ENCODE measurements at places on chromosomes 1 and 21.
A peak's percentile ranks its signal among the peaks of the same experiment; 100 is the strongest.

GRCh38 chr1:3233551-3233950 lies 164.5 kb downstream of the PRDM16 start:
- DNase-seq, result no peak

GRCh38 chr1:196380316-196380715 lies 227.9 kb downstream of the KCNT2 start:
- no peak for DNase-seq

GRCh38 chr1:243249214-243249613 lies 5.9 kb downstream of the CEP170 start:
- no peak for DNase-seq

DNA sequence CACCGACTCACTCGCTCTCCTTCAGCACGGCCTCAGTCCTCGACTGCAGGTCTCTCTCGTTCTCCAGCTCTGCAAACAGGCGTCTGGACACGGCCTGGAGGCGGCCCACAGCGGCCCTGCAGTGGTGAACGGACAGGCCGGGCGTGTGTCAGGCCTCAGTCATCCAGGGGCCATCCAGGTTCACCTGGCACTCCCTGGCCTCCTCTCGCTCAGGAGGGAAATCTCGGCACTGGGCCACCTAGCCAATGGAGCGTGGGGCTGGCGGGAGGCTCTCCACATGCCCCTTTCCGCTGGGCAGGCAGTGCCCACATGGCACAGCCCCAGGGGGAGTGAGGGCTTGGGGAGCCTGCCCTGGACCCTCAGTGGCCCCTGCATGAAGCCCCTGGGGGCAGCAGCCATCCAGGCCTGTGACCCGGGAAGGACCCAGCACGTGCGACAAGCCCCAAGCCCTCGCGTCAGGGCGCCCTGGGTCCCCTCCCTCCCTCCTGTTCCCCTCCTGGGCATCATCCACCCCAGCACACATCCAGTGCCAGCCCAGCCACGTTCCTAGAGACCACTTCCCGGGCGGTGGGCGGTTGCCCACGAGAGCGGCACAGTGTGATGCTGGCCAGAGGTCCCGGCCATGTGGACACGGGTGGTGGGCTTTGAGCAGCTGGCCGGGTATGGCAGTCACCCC lies 18.1 kb downstream of the CFAP74 start:
- peak; percentile 56 for DNase-seq

GRCh38 chr1:37006132-37006868 lies 28.0 kb downstream of the GRIK3 start:
- DNase-seq, result no peak

- no peak for DNase-seq
These were observed 458.5 kb downstream of the NEGR1 start for GRCh38 chr1:71823708-71824305.

- DNase-seq, result no peak
These were observed 61.5 kb downstream of the MAB21L3 start for GRCh38 chr1:116172666-116173065.

GRCh38 chr1:86787621-86788020 lies 83.2 kb downstream of the SH3GLB1 start:
- no peak for DNase-seq

DNA sequence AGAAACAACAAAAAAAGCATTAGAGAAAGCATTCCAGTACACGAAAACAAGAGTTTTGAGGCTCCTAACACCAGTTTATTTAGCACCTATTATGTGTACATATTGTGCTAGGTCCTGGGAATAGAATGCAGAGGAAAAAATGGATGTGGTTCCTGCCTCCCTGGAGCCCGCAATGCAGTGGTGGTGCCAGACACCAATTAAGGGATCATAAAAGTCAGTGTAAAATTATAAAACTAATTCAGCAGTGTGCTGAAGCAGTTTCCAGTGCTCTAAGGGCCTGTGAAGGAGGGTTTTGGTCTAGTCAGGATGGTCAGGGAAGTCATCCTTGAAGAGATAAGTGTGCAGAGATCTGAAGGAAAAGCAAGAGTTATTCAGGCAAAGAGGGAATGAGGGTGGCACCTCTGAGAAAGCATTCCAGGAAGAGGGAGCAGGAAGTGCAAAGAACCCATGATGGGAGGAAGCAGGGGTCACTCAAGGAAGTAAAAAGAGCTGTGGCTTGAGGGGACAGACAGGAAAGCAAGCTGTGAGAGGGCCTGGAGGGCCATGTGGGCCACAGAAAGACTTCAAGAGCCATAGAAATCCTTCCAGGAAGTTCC lies 65.2 kb upstream of the IFNLR1 start:
- no peak for DNase-seq

- peak; percentile 72 for DNase-seq
These were observed 98.1 kb upstream of the NFIA start for GRCh38 chr1:60984062-60984799.

GRCh38 chr21:45580576-45581321 lies 38.5 kb upstream of the SLC19A1 start:
- DNase-seq, result no peak

- DNase-seq, result no peak
These were observed 14.4 kb downstream of the FRRS1 start for GRCh38 chr1:99751877-99752504.

DNA sequence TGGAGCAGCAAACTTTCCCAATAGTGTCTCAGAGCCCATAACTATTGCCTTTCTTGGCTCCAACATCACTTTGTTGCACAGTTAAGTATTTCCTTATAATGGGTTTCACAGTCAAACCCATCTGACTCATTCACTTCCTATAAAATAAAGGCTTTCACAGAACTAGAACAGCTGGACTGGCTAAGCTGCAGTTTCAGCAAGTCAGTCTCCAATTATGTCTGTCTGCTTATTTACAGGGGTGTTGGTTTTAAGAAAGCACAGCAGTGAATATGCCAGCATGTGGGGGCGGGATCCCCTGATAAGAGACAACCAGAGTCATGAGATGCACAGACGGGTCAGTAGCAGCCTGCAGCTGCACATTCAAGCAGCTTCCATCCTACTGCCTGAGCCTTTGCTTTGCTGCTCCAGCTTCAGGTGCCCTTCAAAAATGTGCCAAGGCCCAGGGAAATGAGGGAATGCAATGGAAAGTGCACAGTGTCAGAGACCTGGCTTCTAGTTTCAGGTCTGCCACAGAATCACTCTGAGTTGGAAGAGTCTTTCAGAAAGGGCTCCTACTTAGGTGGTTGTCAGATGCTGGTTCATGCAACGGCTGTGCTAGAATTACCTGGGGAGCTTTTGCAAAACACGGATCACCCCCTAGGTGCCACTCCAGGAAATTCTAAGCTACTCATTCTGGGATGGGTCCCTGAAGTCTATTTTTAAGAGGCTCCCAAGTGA lies 24.8 kb downstream of the RNF19B start:
- DNase-seq, result no peak

- no peak for DNase-seq
These were observed 29.0 kb downstream of the SPEN start for GRCh38 chr1:15876357-15877055.

- DNase-seq, result peak; percentile 79
These were observed 14.7 kb upstream of the KCNE1 start for GRCh38 chr21:34526618-34527290.
